GM23338 (cell line): ENCODE measurements at places on chromosomes 5 and 9. TPM values are rescaled to one million over a fixed set of nuclear protein-coding genes. Genes with fewer than 3 reads are reported as not detected.
A peak's percentile ranks its signal among the peaks of the same experiment; 100 is the strongest.

GARIN3 gene
- total RNA-seq: not detected in 2 replicates

OTULINL gene
- total RNA-seq: 7.2 and 7.6 TPM in 2 replicates

ADAMTS12 gene
- 12.4 and 17.1 TPM in 2 replicates for total RNA-seq

IL13 gene
- total RNA-seq: not detected in 2 replicates

GRCh38 chr9:26662476-26662875 lies 230.1 kb downstream of the CAAP1 start:
- H3K4me1 ChIP-seq: no peaks in the 10 kb centered on the region
- no peaks in the 10 kb centered on the region for H3K27me3 ChIP-seq
- H3K27ac ChIP-seq: no peak overlapping the region
- no peak for DNase-seq

DNA sequence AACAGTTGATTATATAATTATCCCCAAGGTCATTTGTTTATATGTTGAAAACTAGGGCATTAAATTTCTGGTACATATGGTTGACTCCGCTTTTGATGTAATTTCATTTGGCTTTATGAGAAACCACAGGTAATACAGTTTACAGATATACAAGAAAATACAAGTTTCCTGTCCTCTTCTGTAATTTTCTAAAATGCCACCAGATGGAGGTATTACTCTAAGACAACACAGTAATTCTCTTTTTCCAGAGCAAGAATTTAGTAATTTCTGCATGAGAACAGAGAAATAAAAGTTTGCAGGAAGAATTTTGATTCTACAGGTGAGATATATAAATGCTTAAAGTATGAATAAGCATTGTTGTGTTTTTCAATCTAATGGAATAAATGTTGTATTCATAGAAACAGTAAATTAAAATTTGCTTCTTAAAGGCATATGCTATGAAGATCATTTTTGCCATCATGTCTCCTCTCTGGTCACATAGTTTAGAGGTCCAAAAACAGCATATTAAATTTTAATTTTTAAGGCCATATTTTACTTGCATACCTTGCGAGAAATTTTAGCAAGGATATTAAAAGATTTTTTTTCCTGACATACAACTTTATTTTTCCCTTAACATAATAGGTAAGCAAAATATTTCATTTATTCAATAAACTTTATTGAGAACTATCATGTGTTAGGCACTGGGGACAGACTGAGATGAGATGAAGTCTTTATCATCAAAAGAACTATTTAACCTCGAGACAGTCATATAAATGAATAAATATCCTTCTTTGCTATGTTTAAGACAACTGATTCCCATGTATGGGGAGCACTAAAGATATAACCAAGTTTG lies 22.7 kb downstream of the CHD1 start:
- no peak overlapping the region for H3K4me3 ChIP-seq
- no peak overlapping the region for H3K27ac ChIP-seq
- DNase-seq: peak; percentile 72

DNA sequence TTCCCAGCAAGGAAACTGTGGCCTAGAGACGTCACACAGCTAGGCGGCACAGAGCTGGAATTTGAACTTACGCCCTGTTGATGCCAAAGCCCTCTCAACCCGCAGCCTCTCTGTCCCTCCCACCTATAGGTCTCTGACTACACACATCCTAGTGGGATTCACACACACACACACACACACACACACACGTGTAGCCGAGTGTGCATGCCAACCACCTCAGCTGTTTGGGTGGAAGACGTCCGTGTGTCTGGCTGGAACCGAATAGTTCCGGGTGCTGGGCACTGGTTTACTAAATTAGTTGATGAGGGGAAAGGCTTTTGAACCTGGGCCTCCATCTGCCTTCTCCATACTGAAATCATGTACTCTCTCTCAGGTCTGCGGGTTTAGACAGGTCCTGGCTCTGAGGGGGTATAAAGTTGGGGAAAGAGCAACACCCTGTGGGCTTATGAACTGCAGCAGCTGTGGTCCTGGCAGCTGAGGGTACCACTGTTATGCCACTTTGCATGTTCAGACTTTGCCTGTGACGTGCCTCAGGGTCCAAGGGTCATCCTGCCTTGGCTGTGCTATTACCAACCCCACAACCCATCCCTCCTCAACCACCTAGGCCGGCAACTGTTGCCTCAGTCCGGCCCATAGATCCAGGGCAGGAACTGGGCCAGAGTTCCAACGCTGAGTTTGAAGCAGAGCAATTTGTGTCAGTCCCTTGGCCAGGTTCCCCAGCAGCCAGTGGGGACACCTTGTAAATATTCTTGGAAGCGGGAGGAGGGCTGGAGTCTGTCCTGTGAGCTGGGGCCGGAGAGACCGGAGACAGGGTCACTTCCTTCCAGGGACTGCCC lies 50.5 kb downstream of the PSD2 start:
- no peak for DNase-seq
- H3K36me3 ChIP-seq: no peaks in the 10 kb centered on the region
- no peak overlapping the region for H3K4me3 ChIP-seq
- H3K27ac ChIP-seq: no peak overlapping the region

- no peak for DNase-seq
- H3K36me3 ChIP-seq: no peaks in the 10 kb centered on the region
- peaks cover 4% of the 10 kb centered on the region; the same call in 1 of the 2 replicates for H3K4me1 ChIP-seq
- no peak overlapping the region for H3K4me3 ChIP-seq
These were observed 120.1 kb downstream of the WNK2 start for GRCh38 chr9:93303806-93304573.

- H3K36me3 ChIP-seq: peaks cover 5% of the 10 kb centered on the region; the same call in 1 of the 2 replicates
- H3K27me3 ChIP-seq: no peaks in the 10 kb centered on the region
- H3K4me1 ChIP-seq: no peaks in the 10 kb centered on the region
- no peak for DNase-seq
- no peak overlapping the region for H3K27ac ChIP-seq
These were observed 57.7 kb upstream of the RARS1 start for GRCh38 chr5:168428552-168428951.
